ENCODE measurements at places on chromosomes 3 and 15.
A peak's percentile ranks its signal among the peaks of the same experiment; 100 is the strongest.

- DNase-seq: no peak
These were observed 172.8 kb downstream of the OSBPL10 start for GRCh38 chr3:31808143-31808720.

- DNase-seq: no peak
These were observed 77.5 kb downstream of the RARB start for GRCh38 chr3:25505581-25505980.

DNA sequence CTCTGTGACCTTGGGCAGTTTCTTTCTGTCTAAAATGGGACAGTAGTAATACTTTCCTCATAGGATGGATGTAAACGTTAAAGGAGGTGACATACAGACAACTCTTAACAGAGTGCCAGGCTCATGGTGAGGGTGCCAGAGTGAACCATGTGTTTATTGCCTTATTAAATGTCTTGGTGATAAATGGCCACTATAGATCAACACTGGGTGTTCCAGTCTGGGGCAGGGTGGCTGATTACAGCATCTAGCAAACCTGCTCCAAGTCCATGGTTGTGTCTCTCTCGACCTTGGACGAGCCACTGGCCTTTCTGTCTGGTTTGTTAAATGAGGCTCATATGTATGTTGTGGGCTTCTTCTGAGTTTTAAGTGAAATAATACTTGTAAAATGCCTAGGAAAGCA lies 75.1 kb downstream of the TRAK1 start:
- no peak for DNase-seq

GRCh38 chr15:36831125-36831903 lies 251.9 kb downstream of the CDIN1 start:
- DNase-seq: no peak

GRCh38 chr3:169505577-169506230 lies 157.8 kb downstream of the MECOM start:
- DNase-seq: no peak

- no peak for DNase-seq
These were observed 6.5 kb upstream of the IQGAP1 start for GRCh38 chr15:90381515-90381914.

GRCh38 chr3:154378311-154378710 lies 51.7 kb downstream of the GPR149 start:
- no peak for DNase-seq

GRCh38 chr3:25707268-25707926 lies 42.7 kb upstream of the TOP2B start:
- DNase-seq: no peak

DNA sequence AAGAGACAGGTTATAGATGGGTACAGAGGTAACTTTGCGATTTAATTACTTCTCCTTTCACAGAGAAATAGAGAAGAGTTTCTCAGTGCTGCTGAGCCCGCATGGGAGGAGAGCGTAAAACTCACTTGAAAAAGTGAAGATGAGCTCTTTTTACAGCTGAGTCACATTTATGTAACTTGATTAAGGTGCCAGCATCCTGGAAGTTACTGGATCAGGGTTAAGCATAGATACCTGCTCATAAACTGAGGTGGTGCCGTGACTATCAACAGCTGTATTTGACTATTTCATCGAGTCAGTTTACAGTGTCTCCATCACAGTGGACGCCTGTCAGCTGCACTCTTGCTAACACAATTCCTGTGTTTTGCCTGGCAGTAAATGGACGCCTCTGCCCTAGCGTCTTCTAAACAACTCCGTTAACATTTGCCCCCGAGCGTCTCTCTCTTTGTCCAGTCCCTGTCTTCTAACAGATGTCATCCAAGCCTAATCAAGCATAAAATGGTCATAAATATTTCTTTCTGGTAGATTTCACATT lies 414.6 kb downstream of the FOXP1 start:
- DNase-seq: no peak

GRCh38 chr15:58864602-58865424 lies 68.7 kb downstream of the SLTM start:
- DNase-seq: no peak

- DNase-seq: no peak
These were observed 6.4 kb downstream of the MGLL start for GRCh38 chr3:127815641-127816605.

GRCh38 chr15:80992441-80992840 lies 2.8 kb upstream of the MESD start:
- no peak for DNase-seq

GRCh38 chr3:145857956-145858355 lies 303.0 kb downstream of the PLOD2 start:
- DNase-seq: no peak

DNA sequence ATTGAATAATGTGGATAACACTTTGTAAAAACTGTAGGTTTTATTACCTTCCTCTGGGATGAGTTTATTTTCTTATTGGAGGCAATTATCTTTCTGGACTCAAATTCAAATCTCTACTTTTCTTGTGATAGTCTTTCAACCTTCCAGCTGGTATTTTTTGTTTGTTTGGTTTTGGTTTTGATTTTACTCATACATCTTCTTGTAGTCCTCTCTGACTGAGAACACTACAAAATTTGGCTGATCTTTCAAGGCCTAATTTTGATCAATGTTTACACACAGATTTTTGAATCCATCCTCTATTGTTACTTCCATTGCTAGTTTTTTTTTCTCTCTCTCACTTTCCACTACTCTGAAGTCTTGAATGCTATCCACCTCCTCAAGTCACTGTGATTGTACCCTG lies 303.8 kb upstream of the NECTIN3 start:
- DNase-seq: no peak

DNA sequence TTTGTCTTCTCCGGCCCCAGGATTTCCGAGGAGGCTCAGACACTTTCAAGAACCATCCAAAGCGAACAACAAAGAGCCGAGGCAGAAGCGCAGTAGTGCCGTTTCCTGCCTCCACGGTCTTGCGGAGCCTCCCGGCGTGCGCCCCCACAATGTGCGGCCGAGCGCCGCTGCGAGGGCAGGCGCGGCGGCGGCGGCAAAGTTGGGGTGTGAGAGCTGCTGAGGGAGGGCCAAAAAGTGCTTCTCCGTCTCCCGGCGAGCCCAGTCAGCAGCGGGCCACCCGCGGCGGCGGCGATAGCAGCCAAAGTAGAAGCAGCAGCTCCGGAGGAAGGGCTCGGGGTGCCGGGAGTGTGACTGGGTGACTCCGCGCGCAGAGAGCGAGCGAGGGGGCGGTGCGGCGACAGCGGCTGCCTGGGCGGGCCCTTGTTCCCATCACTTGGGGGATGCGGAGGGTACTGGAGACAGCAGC lies 749.1 kb downstream of the ROBO1 start:
- no peak for DNase-seq

DNA sequence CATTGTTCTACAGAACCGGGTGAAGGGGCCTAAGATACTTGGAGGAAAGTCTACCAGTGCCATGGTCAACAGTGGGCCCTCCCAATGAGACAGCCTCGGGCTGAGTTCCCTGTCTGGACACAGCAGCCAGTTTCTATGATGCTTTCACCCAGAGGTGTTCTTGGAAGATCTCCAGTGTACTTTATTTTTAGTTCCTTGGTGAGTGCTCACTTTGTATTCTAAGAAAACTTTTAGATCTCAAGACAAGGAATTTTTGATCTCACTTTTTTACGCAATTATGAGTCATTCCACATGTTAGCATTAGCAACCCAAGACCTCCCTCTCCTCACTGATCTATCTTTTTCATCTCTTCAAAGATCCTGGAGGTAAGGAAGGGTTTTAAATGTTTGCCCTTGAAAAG lies 287.7 kb downstream of the RORA start:
- DNase-seq: no peak

DNA sequence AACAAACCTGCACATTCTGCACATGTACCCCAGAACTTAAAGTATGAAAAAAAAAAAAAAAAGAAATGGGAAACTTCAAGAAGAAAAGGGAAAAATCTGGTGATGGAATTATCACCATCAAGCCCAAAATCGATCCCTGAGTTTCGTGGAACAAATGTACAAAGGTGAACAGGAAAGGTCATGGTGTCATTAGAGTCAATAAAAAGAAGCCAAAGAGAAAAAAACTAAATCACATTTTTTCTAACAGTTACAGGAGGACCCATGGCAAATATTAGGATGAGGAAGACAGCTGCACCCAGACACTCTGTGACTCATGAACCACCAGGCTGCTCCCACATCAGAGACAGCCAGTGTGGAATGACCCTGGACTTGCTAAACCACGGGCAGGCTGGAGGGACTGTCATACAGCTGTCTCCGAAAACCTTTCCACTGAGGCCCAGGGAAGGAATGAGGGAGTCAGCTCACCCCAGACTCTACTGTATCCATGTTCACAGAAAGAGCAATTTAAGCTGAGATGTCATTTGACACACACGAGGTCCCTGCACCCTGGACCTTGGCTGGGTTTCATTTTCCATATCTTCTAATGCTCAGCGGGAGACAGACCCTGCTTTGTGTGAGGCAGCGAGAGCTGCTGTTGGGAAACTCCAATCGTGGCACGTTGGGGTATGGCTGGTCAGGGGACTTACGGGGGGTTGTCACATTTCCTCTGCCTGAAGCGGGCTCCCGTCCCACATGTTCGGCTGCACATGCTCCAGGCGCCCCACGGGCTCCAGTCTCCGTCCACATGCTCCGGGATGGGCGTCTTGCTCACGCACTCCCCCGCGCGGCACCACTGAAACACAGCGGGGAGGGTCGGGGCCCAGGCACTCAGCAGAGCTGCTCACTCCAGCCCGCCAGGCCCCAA lies 210.2 kb downstream of the ADAMTS17 start:
- peak; percentile 7 for DNase-seq

GRCh38 chr3:177893331-177893730 lies 642.9 kb upstream of the KCNMB2 start:
- DNase-seq: no peak

DNA sequence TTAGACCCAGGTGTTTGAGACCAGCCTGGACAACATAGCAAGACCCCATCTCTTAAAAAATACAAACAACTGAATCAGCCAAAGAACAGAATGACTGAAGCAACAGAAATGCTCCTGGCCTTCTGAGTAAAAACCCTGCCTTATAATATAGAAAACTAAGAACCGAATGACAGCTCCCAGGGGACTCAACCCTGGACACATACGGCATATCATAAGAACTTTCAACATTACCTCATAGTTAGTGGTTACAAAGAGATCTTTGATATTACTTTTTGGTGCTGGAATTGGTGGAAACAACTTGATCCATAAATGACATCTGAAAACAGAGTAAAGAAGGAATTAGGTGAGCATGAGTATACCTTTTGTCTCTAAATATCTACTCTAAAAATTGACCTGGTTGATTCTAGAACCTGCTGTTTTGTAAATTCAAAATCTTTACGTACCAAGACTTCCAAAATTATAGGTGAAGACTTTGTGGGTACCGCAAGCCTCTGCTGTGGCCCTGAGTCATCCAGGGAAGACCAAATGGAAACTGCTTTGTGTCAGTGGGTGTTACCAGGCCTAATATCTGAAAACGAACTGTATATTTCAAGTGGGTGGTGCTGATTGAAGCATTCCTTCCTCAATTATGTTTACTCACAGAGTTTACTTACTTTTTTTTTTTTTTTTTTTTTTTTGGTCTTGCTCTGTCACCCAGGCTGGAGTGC lies 35.5 kb downstream of the IL5RA start:
- no peak for DNase-seq

Measured in stimulated activated CD8-positive, alpha-beta memory T cell treated with anti-CD3 and anti-CD28 coated beads, Interleukin-15, amount 100 ng/mL, for 48 hours (primary cell).